Heart right ventricle (tissue), 16 donors: ENCODE measurements at places on chromosomes 2 and 18.

DNA sequence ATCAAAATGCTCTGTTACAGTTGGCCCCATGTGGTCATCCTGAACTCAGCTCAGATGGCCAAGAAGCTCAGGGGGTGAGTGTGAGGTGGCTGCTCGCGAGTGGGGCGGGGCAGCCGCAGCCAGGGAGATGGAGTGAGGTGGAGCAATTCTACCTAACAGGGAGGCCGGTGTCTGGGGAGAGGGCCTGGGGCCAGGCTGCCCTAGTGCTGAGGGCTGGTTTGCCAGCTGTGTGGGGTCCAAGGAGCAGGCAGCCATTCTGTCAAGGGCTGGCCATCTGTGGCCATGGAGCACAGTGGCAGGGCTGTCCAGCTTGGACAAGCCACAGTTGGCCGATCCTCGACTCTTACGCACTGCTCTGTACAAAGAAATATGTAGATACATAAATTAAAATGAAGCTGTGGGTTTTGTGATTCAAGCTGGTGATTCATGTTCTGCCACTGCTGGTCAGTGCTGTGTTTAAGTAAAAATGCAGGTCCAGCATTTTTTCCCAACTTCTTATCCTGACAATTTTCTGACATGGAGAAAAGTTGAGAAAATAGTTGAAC is 82.1 kb downstream of the HS6ST1 start:
- peak overlapping the region; percentile 64 for H3K27ac ChIP-seq
- no peaks in the 10 kb centered on the region for H3K27me3 ChIP-seq
- H3K4me3 ChIP-seq, result no peak overlapping the region
- DNase-seq, result no peak
- peaks cover 5% of the 10 kb centered on the region for H3K4me1 ChIP-seq

- H3K36me3 ChIP-seq, result peaks cover 80% of the 10 kb centered on the region
- H3K4me1 ChIP-seq, result peaks cover 52% of the 10 kb centered on the region
- no peak for DNase-seq
- no peak overlapping the region for H3K4me3 ChIP-seq
- no peaks in the 10 kb centered on the region for H3K27me3 ChIP-seq
Measured at GRCh38 chr18:55266981-55267380, 307.7 kb upstream of the CCDC68 start.

DNA sequence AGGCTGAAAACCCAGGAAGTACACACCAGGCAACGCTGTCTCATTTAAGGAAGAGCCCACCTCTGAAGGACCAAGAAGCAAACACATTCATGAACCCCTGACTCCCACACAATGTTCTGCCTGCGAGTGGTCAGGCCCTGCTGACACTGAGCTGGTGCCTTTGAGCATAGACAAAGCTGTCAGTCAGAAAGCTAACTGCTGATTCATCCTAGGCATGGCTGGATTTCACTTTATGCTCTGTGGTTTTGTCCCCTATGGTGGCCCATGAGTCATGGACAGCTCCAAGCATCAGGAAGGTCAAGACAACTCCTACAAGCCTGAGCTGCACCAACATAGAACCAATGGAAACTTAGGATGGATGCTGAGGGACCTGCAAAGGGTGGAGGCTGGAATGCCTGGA is 78.9 kb downstream of the UXS1 start:
- DNase-seq, result no peak
- H3K27me3 ChIP-seq, result no peaks in the 10 kb centered on the region
- H3K36me3 ChIP-seq, result no peaks in the 10 kb centered on the region
- H3K4me3 ChIP-seq, result no peak overlapping the region
- H3K27ac ChIP-seq, result no peak overlapping the region

- H3K27ac ChIP-seq, result no peak overlapping the region
- peaks cover 4% of the 10 kb centered on the region for H3K27me3 ChIP-seq
Measured at GRCh38 chr2:22795287-22795866, 589.6 kb upstream of the KLHL29 start.

- peak overlapping the region; percentile 69 for H3K4me3 ChIP-seq
- H3K27me3 ChIP-seq, result no peaks in the 10 kb centered on the region
Measured at GRCh38 chr2:172172513-172173173, 69.9 kb upstream of the DLX2 start.

DNA sequence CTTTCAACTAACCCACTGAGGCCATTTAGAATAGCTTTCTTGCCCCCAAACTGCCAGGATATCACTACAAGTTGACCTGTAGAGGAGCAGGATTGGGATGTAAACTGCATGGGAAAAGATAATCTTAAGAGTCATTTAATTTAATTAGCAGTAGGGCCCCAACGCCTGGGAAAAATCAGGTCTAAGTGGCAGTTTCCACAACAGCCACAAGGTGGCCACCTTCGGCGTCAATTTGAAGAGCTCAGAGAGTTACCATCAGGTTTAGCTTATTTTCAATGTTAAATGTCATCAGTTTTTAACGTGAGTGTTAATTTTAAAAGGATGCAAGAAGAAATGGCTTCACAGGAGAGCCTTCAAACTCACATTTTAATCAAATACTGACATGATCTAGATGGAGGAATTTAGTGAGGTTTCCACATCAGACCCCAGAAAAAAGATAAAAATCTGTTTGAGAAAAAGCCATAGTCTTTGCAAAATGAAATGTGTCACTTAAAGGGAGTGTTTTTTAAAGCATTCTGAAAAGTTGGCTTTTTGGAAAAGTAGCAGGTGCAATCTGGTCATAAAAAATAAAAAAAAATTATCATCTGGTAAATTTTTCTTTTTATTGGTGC is 77.3 kb upstream of the UPP2 start:
- H3K27me3 ChIP-seq, result no peaks in the 10 kb centered on the region
- H3K27ac ChIP-seq, result no peak overlapping the region
- peak; percentile 38 for DNase-seq
- H3K4me1 ChIP-seq, result no peaks in the 10 kb centered on the region
- no peak overlapping the region for H3K4me3 ChIP-seq
- H3K36me3 ChIP-seq, result no peaks in the 10 kb centered on the region

DNA sequence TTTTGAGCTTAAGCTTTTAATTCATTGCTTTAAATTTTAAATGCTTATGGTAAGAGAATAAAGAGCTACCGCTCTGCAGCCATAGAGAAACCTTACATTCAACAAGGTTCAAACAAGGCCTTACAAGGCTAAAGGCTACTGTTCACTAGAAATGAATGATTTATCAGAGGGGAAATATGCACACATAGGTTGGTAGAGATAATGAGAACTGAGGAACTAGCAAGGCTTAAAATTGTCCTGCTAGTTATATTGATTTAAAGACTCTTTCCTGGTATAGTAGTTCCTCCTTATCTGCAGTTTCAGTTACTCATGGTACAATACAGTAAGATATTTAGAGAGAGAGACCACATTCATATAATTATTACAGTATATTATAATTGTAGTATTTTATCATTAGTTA is 193.4 kb downstream of the WDR7 start:
- no peaks in the 10 kb centered on the region for H3K27me3 ChIP-seq
- no peak for DNase-seq
- no peak overlapping the region for H3K4me3 ChIP-seq
- no peaks in the 10 kb centered on the region for H3K4me1 ChIP-seq
- H3K36me3 ChIP-seq, result no peaks in the 10 kb centered on the region

DNA sequence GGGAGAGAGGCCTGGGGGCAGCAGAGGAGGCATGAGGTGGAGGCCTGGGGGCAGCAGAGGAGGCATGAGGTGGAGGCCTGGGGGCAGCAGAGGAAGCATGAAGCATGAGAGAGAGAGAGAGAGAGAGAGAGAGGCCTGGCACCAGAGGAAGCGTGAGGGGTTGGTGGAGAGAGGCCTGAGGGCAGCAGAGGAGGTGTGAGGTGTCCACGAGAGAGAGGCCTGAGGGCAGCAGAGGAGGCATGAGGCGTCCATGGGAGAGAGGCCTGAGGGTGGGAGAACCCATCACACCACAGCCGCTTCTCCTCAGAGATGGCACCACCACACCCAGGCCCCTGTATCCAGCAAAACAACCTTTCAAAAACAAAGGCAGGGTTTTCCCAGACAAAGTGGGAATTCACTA is 55.7 kb upstream of the KCNG2 start:
- H3K4me3 ChIP-seq, result no peak overlapping the region
- no peaks in the 10 kb centered on the region for H3K27me3 ChIP-seq
- peaks cover 4% of the 10 kb centered on the region for H3K36me3 ChIP-seq
- no peak for DNase-seq
- H3K4me1 ChIP-seq, result no peaks in the 10 kb centered on the region

- DNase-seq, result peak; percentile 39
- no peaks in the 10 kb centered on the region for H3K36me3 ChIP-seq
- peaks cover 31% of the 10 kb centered on the region for H3K4me1 ChIP-seq
- peak overlapping the region; percentile 43 for H3K4me3 ChIP-seq
Measured at GRCh38 chr2:40450796-40451430, 977 bp downstream of the SLC8A1 start.

DNA sequence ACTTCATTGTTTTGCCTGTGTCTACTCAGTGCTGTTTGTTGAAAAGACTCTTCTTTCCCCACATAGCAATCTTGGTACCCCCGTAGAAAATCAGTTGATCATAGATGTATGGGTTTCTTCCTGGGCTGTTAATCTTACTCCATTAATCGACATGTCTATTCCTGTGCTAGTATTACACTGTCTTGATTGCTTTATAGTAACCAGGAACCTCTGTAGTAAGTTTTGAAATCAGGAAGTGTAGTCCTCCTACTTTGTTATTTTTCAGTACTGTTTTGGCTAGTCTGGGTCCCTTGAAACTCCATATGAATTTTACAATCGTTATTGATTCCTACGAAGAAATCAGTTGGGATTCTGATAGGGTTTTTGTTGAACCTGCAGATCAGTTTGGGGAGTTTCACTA is 78.8 kb upstream of the FAM136A start:
- H3K27ac ChIP-seq, result no peak overlapping the region
- no peaks in the 10 kb centered on the region for H3K36me3 ChIP-seq
- H3K4me3 ChIP-seq, result no peak overlapping the region
- peaks cover 4% of the 10 kb centered on the region for H3K27me3 ChIP-seq
- no peaks in the 10 kb centered on the region for H3K4me1 ChIP-seq

GRCh38 chr2:72991980-72992733 is 74.8 kb downstream of the EMX1 start:
- no peaks in the 10 kb centered on the region for H3K4me1 ChIP-seq
- peaks cover 20% of the 10 kb centered on the region for H3K36me3 ChIP-seq
- H3K27ac ChIP-seq, result no peak overlapping the region
- H3K4me3 ChIP-seq, result no peak overlapping the region
- DNase-seq, result no peak

- no peaks in the 10 kb centered on the region for H3K36me3 ChIP-seq
- H3K27me3 ChIP-seq, result peaks cover 23% of the 10 kb centered on the region
- H3K4me3 ChIP-seq, result no peak overlapping the region
Measured at GRCh38 chr2:118029025-118029424, 15.2 kb upstream of the CCDC93 start.

DNA sequence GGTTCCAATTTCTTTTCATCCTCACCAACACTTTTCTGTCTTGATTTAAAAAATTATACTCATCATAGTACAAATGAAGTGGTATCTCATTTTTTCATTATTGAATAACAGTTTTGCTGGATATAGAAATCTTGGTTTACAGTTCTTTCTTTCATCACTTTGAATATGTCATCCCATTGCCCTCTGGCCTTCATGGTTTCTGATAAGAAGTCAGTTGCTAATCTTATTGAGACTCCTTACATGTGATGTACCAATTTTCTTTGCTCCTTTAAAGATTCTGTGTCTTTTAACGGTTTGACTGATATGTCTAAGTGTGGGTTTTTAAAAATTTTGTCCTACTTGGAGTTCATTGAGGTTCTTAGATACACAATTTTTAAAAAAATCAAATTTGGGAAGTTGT is 35.0 kb downstream of the SLC3A1 start:
- no peak for DNase-seq
- no peak overlapping the region for H3K27ac ChIP-seq

GRCh38 chr18:45930963-45931362 is 36.2 kb downstream of the EPG5 start:
- no peak overlapping the region for H3K4me3 ChIP-seq
- DNase-seq, result no peak
- H3K27ac ChIP-seq, result peak overlapping the region; percentile 3
- peaks cover 96% of the 10 kb centered on the region for H3K36me3 ChIP-seq
